ENCODE measurements at places on chromosomes 1 and 21. TPM values are rescaled to one million over a fixed set of nuclear protein-coding genes. Genes with fewer than 3 reads are reported as not detected.
A peak's percentile ranks its signal among the peaks of the same experiment; 100 is the strongest.

DNA sequence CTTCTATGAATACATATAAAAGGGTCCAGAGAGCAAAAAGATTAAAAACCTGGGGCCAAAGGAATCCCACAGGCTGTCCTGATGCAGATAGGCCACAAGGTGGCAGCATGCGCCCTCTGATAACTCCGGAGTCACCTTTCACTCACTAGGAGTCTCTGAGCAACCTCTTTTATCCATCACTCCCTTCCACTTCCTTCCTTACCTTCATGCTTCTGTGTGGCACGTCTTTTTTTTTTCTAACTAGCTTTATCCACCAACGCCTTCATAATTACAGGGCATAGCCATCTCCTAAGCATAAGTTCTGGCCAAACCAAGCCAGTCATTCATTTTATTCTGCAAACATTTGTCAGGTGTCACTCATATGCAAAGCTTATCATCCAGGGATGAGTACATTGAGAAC, 3.9 kb upstream of the PGLYRP4 start:
- ATAC-seq = peak; percentile 39

GRCh38 chr1:211329764-211330201, 3.1 kb downstream of the TRAF5 start:
- ATAC-seq = peak; percentile 49

ALX3 gene
- total RNA-seq = not detected

F5 gene
- 0.20 TPM for total RNA-seq

FCRL4 gene
- total RNA-seq = 0.04 TPM

DNA sequence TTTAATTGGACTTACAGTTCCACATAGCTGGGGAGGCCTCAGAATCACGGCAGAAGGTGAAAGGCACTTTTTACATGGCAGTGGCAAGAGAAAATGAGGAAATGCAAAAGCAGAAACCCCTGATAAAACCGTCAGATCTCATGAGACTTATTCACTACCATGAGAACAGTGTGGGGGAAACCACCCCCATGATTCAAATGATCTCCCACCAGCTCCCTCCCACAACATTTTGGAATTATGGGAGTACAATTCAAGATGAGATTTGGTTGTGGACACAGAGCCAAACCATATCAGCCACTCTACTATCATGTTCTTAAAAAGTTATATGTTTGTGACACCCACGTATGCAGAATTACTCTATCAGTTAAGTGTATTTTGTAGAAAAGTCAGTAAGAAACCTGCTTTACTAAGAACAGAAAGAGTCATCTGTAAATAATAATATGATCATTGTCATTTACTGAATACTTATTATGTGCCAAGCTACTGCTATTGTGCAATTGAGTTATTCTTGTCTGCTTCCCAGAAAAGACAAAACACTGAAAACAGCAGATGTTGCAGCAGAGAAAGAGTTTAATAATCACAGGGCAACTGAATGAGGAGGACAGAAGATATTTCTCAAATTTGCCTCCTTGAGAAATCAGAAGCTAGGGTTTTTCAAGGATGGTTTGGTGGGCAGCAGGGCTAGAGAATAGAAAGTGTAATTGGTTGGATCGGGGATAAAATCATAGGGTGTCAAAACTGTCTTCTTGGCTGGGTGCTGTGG, 207.7 kb upstream of the FGGY start:
- no peak for ATAC-seq

URB2 gene
- 6.3 TPM for total RNA-seq

MX2 gene
- total RNA-seq = 4.2 TPM

GRCh38 chr1:157151506-157151905, 13.3 kb upstream of the ETV3 start:
- no peak for ATAC-seq

GRCh38 chr1:100322436-100323211, 29.7 kb upstream of the CDC14A start:
- ATAC-seq = no peak

- ATAC-seq = no peak
Observed at GRCh38 chr21:43958364-43959158, 53.5 kb upstream of the TRAPPC10 start.

C1orf87 gene
- not detected for total RNA-seq

- no peak for ATAC-seq
Observed at GRCh38 chr1:213980906-213981305, 6.9 kb upstream of the PROX1 start.

AHDC1 gene
- 51.7 TPM for total RNA-seq

DNA sequence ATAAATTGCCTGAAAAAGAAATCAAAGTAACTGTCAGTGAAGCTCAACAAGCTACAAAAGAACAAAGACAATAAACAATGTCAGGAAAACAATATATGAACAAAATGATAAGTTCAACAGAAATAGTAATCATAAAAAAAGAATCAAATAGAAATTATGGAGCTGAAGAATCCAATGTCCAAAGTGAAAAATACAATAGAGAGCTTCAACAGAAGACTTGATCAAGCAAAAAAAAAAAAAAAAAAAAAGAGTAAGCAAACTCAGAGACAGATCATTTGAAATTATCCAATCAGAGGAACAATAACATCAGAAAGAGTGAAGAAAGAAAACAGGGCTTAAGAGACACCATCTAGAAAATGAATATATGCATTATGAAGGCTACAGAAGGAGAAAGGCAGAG, 251.4 kb upstream of the SAMSN1 start:
- ATAC-seq = no peak

DNA sequence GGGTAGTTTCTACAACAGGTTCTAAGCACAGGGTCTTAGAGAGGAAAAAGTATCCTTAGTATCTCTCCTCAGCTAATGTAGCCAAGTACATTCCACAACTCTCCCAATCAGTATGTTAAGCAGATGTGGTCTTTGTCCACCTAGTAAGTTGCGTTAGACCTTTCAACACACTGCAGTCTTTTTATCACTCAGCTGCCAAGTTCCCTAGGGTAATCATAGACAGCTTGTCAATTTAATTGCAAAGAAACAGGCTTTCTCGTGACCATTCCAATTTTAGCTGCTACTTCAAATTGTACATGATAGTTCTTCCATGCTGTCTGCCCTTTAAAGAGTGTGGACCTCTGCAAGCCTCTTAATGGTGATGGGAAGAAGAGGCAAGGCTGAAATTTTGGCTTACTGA, 211.8 kb upstream of the PKN2 start:
- no peak for ATAC-seq

DNA sequence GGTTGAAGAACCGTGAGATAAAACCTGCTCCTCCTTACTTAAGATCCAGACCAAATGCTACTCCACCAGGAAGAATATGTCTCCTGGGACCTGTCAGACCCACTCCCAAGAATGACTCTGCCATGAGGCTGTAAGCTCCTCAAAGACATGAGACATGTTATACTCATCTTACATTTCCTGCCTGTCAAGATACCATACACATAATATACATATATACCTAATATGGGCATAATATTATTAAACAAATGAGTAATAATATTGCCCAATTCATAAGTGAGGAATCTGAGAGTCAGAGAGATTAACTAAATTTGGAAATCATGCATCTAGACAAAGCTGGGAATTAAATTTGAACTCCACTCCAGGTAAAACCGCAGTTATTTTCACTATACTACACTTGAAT, 634.9 kb downstream of the LMO4 start:
- ATAC-seq = peak; percentile 98

GRCh38 chr1:245313576-245313975, 158.8 kb downstream of the KIF26B start:
- ATAC-seq = no peak

GRCh38 chr1:200334661-200335256, 75.1 kb downstream of the ZNF281 start:
- ATAC-seq = no peak

DNA sequence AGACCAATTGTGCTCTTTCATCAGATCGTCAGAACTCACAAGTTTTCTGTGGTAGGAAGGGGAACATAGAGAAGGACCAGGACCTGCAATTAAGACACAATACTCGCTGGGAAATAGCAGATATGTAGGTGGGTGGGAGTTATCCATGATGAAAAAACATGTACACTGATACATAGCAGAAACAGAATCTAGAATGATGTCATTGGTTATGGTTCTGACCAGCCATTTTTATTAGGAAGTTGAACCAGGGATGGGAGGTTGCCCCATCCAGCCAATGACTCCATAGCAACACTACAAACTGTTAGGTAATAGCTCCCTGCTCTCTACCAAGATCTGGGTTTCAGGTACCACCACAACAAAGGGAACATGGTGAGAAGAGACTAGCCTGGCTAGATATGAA, 393.5 kb upstream of the PBX1 start:
- no peak for ATAC-seq

GNG12 gene
- 73.2 TPM for total RNA-seq

OR10J1 gene
- total RNA-seq = not detected

HIVEP3 gene
- total RNA-seq = 7.0 TPM

GRCh38 chr1:112636597-112637253, 17.1 kb downstream of the CAPZA1 start:
- ATAC-seq = peak; percentile 67

JAM2 gene
- total RNA-seq = 4.3 TPM

DNA sequence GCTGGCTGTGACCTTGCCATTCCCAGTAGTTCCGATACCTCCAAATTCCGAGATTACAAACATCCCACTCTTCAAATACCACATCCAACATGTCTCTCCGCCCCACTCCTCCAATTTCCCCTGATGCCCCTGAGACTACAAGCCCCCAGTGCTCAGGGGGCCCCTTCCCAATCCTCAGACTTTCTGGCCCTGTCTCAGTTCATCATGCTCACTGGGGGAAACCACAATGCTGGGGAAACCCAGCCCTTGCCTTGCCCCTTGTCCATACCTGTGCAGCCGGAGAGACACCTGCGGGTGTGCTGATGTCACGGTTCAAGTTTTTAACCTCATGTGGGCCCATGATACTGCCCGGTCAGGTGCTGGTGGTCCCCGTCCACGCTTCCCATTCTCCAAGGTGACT, 226.6 kb downstream of the CAMTA1 start:
- no peak for ATAC-seq

TAS1R1 gene
- total RNA-seq = not detected

- ATAC-seq = no peak
Observed at GRCh38 chr21:22710721-22711120, 1712.5 kb downstream of the NCAM2 start.

GRCh38 chr1:207002724-207003146, 29.8 kb downstream of the C1orf116 start:
- peak; percentile 95 for ATAC-seq

- no peak for ATAC-seq
Observed at GRCh38 chr1:43526002-43526401, 4.7 kb upstream of the PTPRF start.

GRCh38 chr1:100107696-100108095, 25.0 kb downstream of the SASS6 start:
- ATAC-seq = no peak

DNA sequence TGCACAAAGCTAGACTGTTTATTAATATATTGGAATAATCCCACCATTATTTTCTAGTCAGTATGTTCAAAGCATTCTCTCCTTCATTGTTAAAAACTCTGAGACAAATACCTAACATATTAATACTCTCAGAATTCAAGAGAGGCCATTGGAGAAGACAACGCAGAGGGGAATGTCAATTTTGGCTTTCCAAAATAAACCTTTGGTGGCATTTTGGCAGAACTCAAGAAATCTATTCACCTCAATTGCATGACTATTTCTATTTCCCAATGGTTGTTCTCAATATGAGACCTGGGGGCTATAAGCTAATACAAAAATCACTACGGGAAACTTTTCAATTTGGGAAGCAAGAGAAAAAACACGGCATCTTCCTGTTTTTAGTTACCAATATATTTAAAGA, 58.5 kb downstream of the RUSC1 start:
- ATAC-seq = no peak

APCS gene
- not detected for total RNA-seq

- no peak for ATAC-seq
Observed at GRCh38 chr1:4670265-4670664, 15.9 kb downstream of the AJAP1 start.

- ATAC-seq = no peak
Observed at GRCh38 chr1:31510304-31510703, 66.0 kb upstream of the TINAGL1 start.

DYNLT4 gene
- total RNA-seq = not detected

LIPI gene
- total RNA-seq = not detected

LCE1F gene
- not detected for total RNA-seq

- no peak for ATAC-seq
Observed at GRCh38 chr1:38085666-38086330, 39.2 kb upstream of the POU3F1 start.

DNA sequence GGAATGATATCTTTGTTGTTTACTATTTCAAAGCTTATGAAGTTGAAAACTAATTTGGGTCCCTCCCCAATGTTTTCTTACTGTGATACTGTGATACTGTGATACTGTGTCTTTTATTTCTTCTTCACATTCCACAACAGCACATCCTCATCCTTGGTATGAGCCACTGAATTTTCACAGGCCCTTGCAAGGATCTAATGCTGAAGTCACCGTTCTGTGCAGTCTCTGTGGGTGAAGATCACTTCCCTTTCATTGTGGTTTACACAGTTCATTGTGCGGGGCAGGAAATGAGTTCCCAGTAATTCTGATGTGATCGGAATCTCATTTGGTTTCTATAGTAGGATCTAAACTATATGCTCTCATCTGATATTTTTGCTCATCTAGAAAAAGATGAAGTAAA, 32.1 kb upstream of the PAXBP1 start:
- no peak for ATAC-seq

PALMD gene
- total RNA-seq = 17.7 TPM

- ATAC-seq = no peak
Observed at GRCh38 chr1:160924791-160925651, 29.6 kb downstream of the ITLN2 start.

GRCh38 chr1:226110249-226111097, 48.0 kb downstream of the H3-3A start:
- ATAC-seq = peak; percentile 57

HCRTR1 gene
- total RNA-seq = not detected

BRDT gene
- total RNA-seq = not detected

DNA sequence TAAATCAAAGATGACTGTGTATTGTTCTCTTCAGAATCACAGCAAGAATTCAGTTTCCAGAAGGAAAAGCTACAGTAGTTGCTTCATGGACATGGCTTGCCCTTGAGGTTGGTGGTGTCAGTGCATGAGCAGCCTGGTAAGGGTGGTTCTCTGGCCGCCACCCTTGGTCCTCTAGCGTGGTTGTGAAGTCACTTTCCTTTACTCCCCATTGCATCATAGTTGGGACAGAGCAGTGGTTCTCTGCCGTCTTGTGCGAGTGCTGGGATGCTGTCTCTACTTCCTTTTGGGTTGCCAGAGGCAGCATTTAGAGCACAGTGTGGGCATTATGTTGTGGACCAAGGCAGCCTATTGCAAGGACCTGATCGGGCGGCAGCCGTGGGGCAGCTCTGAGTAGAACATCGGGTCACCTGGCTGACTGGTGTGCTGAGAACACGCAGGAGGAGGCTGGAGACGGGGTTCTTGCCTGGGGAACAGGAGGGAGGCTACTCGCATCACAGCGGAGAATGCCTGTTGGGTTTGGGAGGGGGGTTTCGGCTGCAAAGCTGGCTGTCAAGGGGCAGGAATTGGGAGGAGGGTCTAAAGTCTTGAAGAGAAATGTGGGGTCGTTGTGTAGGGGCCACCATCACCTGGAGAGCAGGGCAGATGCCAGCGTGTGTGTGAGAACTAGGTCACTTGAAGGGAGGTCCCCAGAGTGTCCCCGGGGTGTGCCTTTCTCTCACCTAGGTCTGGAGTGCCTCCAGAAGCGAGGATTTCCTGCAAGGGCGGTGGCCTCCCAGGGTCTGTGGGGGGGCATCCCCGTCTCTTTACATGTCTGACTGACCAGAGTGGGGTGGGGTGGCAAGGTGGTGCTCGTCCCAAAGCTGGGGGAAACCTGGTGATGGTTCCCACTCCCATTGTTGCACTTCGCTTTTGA, 6.3 kb downstream of the ARF1 start:
- ATAC-seq = peak; percentile 51

Measured in esophagus mucosa (tissue), 1 donor.